Heart left ventricle (tissue), 16 donors: ENCODE measurements at places on chromosomes 4 and X. TPM values are rescaled to one million over a fixed set of nuclear protein-coding genes. Genes with fewer than 3 reads are reported as not detected.

DNA sequence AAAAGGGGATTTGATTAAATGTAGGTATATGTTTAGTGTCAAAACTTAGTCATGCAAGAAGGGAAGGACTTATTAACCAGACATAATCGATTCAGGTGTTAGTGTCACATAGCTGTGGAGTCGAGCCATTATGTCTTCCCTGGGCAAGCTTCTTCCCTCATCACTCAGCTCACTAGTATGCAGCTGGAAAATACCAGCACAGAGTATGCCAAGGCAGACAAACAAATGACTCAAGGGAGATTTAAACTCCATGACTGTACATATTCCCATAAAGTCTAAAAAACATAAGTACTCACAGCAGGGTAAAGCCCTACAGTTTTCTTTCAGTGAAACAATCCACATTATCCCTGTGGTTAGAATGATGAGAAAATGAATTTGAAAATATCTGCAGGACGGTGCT is 304.5 kb downstream of the CBLL2 start:
- DNase-seq: no peak

- no peak for DNase-seq
Measured at GRCh38 chr4:6502147-6502546, 29.7 kb upstream of the PPP2R2C start.

GRCh38 chr4:181259081-181259709 is 984.0 kb upstream of the TENM3 start:
- no peak for DNase-seq

DNA sequence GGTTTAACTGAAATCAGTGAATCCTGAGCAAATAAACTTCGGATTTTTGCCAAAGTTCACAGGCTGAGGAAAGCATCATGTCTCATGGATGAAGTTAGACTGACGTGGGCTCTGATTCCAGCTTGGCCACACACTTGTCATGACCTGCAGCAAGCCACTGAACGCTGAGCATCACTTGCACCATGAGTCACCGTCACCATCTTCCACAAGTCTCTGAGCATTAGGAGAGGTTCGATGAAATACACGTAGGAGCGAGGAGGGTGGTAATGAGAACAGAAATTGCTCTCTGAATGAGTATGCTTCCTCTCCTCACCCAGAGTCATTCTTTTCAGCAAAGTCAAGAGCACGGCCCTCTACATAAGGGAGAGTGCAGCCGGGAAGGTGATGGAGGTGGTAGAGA is 3.8 kb upstream of the TRIML2 start:
- DNase-seq: no peak

DNA sequence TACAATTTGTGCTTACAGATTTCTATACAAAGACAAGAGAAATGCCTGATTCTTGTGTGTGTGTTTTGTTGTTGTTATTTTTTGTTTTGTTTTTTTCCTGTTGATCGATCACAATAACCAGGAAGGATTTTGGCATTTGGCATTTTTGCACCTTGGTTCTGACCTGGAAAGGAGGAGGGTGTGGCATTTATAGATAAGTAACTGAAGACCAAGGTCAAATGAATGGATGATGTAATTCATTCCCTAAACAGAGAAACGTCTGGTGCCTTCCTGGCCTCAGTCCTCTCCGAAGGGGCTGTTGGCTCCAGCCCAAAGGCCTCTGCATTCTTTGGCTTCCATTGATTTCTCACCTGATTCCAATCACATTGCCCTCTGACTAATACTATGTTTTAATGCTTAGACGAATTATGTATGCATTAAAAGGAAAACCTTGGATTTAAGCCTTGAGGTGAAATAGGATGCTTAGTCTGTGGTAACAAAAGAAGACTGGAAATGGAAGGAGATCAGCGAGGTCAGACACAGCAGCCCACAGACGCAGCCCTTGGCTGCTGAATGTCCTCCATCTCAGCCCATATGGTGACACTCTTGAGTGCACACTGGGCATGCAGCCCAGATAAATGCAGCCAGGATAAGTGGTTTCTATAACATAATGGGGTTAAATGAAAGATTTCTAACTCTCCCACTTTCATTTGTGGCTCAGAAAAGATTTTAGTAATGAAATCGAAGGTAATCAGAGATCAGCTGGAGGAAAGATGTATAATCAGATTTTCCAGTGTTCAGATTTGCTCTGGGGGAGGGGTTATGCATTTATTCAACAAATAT is 60.5 kb upstream of the TRIM2 start:
- no peak for DNase-seq

GRCh38 chrX:126065901-126066660 is 100.0 kb downstream of the DCAF12L2 start:
- DNase-seq: no peak

- DNase-seq: no peak
Measured at GRCh38 chr4:185710487-185710995, 101.5 kb downstream of the SORBS2 start.

DNA sequence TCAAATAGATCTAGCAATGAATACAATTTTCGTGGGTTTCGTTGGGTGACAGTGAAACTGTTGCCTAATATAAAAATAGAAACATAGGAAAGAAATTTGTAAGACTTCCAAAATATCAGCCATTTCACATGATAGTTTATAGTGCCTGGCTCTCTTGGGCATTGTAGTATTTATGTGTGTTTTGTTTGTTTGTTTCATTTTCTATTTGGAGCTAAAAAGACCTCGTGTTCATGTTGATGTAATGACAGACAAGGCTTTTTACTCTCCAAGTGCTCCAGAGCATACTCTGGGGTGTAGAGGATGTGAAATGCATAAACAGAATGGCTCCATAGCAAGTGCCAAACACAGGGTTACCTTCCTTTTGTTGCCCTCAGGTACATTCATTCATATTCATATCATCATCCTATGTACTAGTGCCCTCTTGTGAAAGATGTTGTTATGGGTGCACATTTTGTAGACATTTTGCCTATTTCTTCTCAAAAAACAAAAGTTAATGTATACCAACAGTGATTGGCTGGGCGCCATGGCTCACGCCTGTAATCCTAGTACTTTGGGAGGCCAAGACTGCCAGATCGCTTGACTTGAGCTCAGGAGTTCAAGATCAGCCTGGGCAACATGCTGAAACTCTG is 100.7 kb upstream of the AMOT start:
- no peak for DNase-seq

- DNase-seq: peak; percentile 48
Measured at GRCh38 chr4:167234316-167234881, at the start of gene SPOCK3. SPOCK3 (minus strand) TSS chr4:167234494.

GRCh38 chrX:130299279-130300009 is 30.7 kb upstream of the ZNF280C start:
- no peak for DNase-seq

GRCh38 chr4:184983672-184984356 is 34.5 kb upstream of the HELT start:
- DNase-seq: peak; percentile 52

DNA sequence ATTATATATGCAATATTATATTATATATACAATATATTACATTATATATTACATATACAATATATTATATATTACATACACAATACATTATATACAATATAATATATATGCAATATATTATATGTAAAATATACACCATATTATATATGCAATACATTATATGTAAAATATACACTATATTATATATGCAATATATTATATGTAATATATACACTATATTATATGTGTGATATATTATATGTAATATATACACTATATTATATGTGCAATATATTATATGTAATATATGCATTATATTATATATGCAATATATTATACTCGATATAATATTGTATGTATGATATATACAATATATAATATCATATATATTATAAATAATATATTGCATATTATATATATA is 457.4 kb downstream of the SMARCA1 start:
- DNase-seq: no peak

DNA sequence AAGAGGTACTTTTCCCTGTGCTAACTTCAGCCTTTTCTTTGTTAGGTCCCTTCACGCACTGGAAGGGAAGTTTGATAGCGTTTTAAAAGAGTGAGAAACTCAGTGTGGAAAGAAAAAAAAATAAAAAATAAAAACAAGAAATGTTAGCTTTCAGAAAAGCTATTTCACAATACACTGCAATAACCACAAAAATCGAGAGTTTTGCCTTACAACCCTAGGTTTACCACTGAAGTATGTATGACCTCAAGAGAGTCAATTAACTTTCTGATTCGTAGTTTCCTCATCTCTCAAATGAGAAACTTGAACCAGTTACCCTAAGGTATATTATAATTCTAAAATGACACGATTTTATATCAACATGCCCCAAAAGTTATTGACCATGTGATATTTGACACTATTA is 93.9 kb upstream of the JADE1 start:
- DNase-seq: no peak

GRCh38 chr4:26197018-26197779 is 123.6 kb upstream of the RBPJ start:
- no peak for DNase-seq

- DNase-seq: no peak
Measured at GRCh38 chr4:116537828-116538227, 547.5 kb downstream of the TRAM1L1 start.

DNA sequence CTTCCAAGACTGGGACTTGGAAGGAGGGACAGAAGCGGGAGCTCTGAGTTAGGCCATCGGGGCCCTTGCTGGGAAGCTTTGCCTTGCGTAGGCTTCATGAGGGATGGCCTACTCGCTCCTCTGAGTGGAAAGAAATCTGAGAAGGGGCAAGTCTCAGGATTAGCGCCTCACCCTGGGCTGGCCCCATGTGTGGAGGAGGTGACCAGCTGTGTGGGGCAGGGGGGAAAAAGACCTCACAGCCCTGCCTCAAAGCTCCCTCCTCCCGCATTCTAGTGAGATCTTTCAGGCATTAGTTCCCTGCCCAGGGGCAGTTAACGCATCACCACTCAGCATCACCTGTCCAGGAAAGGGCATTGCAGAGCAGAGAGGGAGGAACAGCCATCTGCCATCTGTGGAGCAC is 156.1 kb downstream of the ENPP6 start:
- no peak for DNase-seq

GRCh38 chrX:109773374-109773773 is 40.3 kb upstream of the ACSL4 start:
- no peak for DNase-seq

GRCh38 chrX:24113181-24113580 is 36.3 kb upstream of the ZFX start:
- DNase-seq: no peak

- DNase-seq: no peak
Measured at GRCh38 chr4:145435646-145436045, 46.0 kb upstream of the SMAD1 start.

DNA sequence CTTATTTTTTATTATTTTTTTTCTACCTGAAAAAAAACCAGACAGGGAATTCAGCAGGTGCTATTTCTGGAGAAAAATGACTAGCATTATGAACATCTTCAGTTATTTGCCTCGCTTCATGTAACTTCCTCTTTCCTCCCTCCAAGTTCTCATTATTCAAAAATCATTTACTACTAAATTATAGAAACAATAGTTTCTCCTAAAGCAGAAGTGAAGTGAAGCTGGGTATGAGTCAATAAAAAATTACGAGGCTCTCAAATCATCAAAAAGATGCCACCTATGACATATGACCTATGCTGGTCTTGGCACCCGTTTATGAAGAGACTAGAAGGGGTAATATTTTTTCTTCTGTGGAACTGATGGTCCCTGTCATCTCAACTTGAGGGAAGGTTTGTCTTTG is 145.0 kb upstream of the AADAT start:
- no peak for DNase-seq

DNA sequence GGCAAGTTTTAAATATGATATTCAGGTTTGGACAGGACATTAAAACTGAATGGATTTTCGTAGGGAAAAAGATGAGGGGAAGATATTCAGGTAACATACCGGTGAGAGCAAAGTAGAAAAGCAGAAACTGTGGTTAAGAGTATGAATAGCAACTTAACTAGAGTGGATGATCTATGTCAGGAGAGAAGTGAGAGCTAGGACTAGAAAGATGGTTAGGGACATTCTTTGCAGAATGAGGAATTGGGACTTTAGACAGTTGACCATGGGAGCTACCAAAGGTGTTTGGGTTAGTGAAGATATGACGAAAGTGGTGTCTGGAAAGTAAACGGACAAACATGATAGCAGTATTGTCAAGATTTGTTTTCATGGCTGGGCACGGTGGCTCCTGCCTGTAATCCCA is 45.2 kb downstream of the ANXA5 start:
- no peak for DNase-seq

DNA sequence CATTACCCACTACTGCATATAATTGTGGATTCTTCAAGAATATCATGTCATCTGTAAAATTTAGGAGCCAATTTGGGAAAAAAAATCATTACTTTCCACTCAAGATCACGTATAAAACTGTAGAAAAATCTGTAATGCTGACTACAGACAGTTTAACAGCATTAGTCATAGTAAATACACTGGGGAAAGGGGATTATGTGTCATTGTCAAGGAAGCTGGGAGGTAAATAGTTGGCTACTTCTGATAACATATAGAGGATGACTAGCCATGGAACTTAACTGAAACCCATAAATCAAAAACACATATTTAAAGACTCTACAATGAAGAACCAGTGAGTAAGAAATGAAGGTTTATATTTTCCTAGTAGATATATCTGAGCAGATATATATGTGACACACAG is 1666.4 kb upstream of the IGFBP7 start:
- no peak for DNase-seq

DNA sequence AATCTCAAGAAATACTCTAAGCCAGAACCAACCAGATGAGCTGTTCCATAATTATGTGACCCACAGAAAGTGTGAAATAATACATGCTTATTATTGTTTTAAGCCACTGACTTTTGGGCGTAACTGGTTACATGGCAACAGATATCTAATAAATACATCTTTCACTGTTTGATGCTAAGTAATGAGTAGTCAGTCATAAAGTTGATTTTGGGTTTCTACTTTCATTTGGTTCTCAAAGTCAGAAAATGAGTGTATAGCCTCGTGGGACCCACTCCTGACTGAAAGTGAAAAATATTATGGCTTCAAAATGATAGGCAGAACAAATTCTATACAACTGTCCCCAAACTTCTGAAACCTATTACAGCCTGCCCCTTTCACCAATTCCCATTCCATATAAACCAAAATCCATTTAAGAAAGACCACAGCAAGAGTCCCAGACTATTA is 88.0 kb upstream of the CBR4 start:
- DNase-seq: no peak

GRCh38 chrX:56498756-56499155 is 64.7 kb upstream of the UBQLN2 start:
- no peak for DNase-seq

- DNase-seq: no peak
Measured at GRCh38 chrX:63430026-63430425, 78.9 kb upstream of the SPIN4 start.

GRCh38 chr4:99927566-99927965 is 18.9 kb downstream of the DNAJB14 start:
- DNase-seq: no peak

DNA sequence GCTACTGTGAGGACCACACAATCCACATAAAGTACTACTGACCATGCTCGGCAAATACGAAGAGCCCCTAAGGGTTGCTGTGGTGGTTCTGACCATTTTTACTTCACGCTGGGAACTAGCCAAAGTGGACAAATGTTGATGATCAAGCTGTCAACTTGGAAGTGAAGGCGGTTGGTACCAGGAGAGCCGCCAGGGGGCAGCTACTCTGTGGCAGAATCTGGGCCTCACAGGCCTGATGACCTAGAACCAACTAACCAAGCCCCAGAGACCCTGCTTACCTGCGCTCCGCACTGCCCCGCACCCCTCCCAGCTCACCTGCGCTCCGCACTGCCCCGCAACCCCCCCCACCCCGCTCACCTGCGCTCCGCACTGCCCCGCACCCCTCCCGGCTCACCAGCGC is 5.6 kb downstream of the GAK start:
- no peak for DNase-seq

RNF175 gene
- 0.57 TPM for total RNA-seq

BDH2 gene
- total RNA-seq: 25.8 TPM

ODAPH gene
- total RNA-seq: not detected

MBNL3 gene
- total RNA-seq: 10.4 TPM

ANXA10 gene
- total RNA-seq: not detected

ATP1B4 gene
- total RNA-seq: 0.16 TPM
